Activated T-helper 2 cell treated with anti-CD3 and anti-CD28 coated beads, Interferon-gamma antibody, Interleukin-2, Interleukin-4, amounts not matched to agents 10 μg/mL and 5 μg/mL and 100 μg/mL, durations not matched to agents 14 hours and 24 hours and 36 hours (primary cell): ENCODE measurements at places on chromosomes 7 and 10. TPM values are rescaled to one million over a fixed set of nuclear protein-coding genes. Genes with fewer than 3 reads are reported as not detected.

Gene MBL2
- total RNA-seq, result not detected in 2 replicates

Gene FAM24B
- total RNA-seq, result 15.6 and 16.0 TPM in 2 replicates

Gene TUBAL3
- total RNA-seq, result not detected in 2 replicates

Gene BET1
- 19.4 and 22.3 TPM in 2 replicates for total RNA-seq

Gene HOXA5
- not detected in 2 replicates for total RNA-seq

Gene WIPF3
- total RNA-seq, result not detected in 2 replicates

DNA sequence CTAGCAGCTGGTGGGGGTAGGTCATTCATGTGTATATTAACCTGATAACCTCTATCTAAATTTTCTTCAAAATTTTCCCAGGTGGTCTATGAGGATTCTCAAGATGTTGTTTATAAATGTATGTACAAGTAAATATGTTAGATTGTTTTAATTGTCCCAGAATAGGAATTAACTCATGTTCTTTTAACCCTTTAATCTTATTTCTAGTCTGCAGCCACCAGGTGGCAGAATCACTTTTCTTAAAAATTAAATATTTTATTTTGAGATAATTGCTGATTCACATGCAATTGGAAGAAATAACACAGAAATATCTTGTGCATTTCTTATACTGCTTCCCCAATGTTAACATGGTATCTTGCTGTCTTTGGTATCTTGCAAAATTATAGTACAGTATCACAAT lies 589.5 kb downstream of the ARL4A start:
- no peak overlapping the region for H3K27ac ChIP-seq
- H3K4me3 ChIP-seq, result no peak overlapping the region
- no peak for DNase-seq
- no peaks in the 10 kb centered on the region for H3K27me3 ChIP-seq

GRCh38 chr7:130481898-130482297 lies 10.0 kb upstream of the MEST start:
- H3K4me1 ChIP-seq, result peaks cover 15% of the 10 kb centered on the region
- H3K27ac ChIP-seq, result no peak overlapping the region
- no peaks in the 10 kb centered on the region for H3K36me3 ChIP-seq
- DNase-seq, result no peak
- H3K4me3 ChIP-seq, result no peak overlapping the region

- DNase-seq, result no peak
- peaks cover 4% of the 10 kb centered on the region for H3K4me1 ChIP-seq
- H3K4me3 ChIP-seq, result no peak overlapping the region
Measured at GRCh38 chr10:35299016-35299415, 37.3 kb upstream of the CCNY start.

- H3K27me3 ChIP-seq, result peaks cover 7% of the 10 kb centered on the region
- no peak overlapping the region for H3K27ac ChIP-seq
- DNase-seq, result no peak
- no peaks in the 10 kb centered on the region for H3K36me3 ChIP-seq
Measured at GRCh38 chr10:112335111-112335867, 38.6 kb upstream of the ACSL5 start.

GRCh38 chr7:99499371-99499720 lies 735 bp downstream of the ZNF394 start:
- H3K27me3 ChIP-seq, result no peaks in the 10 kb centered on the region
- peaks cover 63% of the 10 kb centered on the region for H3K36me3 ChIP-seq
- no peak for DNase-seq
- H3K27ac ChIP-seq, result peak overlapping the region; percentile 98

GRCh38 chr7:48427671-48428070 lies 256.4 kb downstream of the ABCA13 start:
- H3K4me3 ChIP-seq, result no peak overlapping the region
- DNase-seq, result no peak
- no peaks in the 10 kb centered on the region for H3K4me1 ChIP-seq
- no peaks in the 10 kb centered on the region for H3K27me3 ChIP-seq

GRCh38 chr7:144063710-144064109 lies 5.9 kb upstream of the OR2A25 start:
- H3K4me3 ChIP-seq, result no peak overlapping the region
- H3K36me3 ChIP-seq, result no peaks in the 10 kb centered on the region
- H3K4me1 ChIP-seq, result no peaks in the 10 kb centered on the region
- DNase-seq, result no peak

- peaks cover 6% of the 10 kb centered on the region for H3K36me3 ChIP-seq
- no peak overlapping the region for H3K4me3 ChIP-seq
- H3K27ac ChIP-seq, result no peak overlapping the region
- no peaks in the 10 kb centered on the region for H3K27me3 ChIP-seq
- H3K4me1 ChIP-seq, result peaks cover 69% of the 10 kb centered on the region
Measured at GRCh38 chr10:3470191-3470590, 297.6 kb upstream of the PITRM1 start.

DNA sequence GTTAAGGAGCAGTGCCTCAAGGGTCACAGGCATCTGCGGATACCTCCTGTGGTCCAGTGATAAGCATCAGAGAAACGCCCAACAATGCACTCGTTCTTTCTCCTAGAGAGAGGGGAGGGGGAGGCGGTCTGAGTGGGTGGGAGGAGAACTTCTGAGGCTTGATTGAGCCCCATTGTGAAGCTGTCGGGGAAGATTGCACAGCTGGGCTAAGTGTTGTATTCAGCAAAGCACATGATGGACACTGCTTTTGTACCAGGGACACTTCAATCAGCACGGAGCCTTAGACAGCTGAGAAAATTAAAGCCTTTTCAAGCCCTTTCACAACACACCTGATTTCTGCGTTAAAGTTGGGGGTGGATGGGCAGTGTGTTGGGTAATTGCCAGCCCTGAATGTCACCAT lies 230.3 kb upstream of the GHITM start:
- no peaks in the 10 kb centered on the region for H3K27me3 ChIP-seq
- no peak overlapping the region for H3K4me3 ChIP-seq
- no peaks in the 10 kb centered on the region for H3K36me3 ChIP-seq
- no peak for DNase-seq
- no peaks in the 10 kb centered on the region for H3K4me1 ChIP-seq

DNA sequence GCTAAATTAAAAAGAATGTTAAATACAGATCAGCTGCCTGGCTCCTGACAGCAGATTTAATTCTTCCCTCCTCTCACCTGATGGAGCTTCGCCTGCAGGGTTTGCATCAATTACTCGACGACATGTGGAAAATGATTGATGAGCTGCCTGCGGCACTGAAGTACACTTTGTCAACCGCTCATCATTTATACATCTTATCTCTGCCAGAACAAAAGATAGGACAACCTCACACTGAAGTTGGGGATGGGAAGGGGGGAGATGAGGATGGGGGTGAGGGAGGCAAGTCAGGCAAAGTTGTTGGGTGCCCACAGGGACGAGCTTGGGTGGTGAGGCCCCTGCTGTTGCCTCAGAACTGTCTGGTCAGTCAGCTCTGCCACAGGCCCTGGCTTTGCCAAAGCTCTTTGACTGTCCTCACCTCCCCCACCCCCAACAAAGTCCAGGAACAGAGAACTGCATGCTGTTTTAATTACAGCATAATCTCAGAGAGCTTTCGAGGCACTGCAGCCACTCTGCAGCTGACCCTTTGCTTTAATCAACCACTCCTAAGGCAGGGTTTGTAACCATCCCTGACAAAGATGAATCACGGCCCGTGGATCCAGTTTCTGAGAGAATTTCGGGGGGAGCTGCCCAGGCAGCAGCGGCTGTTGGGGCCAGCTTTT lies 702.3 kb downstream of the LRMDA start:
- no peak for DNase-seq
- no peaks in the 10 kb centered on the region for H3K36me3 ChIP-seq
- no peak overlapping the region for H3K4me3 ChIP-seq

DNA sequence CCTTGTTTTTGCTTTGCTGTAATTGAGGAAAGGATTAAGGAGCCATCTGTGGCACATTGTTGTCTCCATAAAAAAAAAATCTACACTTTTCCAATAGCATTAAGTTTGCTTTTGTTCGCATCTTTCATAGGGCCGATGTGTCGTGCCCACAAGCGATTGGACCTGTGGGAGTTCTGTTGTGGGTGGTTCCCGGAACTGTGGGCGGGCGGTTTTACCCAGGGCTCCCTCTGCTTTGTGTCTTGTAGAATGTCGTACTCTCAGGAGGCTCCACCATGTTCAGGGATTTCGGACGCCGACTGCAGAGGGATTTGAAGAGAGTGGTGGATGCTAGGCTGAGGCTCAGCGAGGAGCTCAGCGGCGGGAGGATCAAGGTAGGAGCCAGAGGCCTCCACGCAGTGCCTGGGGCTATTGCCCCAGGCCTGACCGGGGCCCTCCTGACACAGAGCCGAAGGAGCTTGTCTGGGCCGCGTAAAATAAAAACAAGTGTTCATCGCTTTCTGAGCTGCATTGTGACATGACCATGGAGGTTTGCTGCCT lies 92.4 kb downstream of the ACTR3B start:
- no peaks in the 10 kb centered on the region for H3K27me3 ChIP-seq
- H3K36me3 ChIP-seq, result no peaks in the 10 kb centered on the region
- no peak for DNase-seq
- H3K4me1 ChIP-seq, result peaks cover 3% of the 10 kb centered on the region

GRCh38 chr7:120431016-120431415 lies 158.0 kb downstream of the KCND2 start:
- no peak for DNase-seq
- no peaks in the 10 kb centered on the region for H3K4me1 ChIP-seq
- H3K4me3 ChIP-seq, result no peak overlapping the region
- H3K27me3 ChIP-seq, result no peaks in the 10 kb centered on the region
- H3K27ac ChIP-seq, result no peak overlapping the region

GRCh38 chr10:22320591-22321155 lies at the start of gene BMI1:
TSS of gene BMI1 (plus strand) at chr10:22321099. CDS start at chr10:22326450, 5,351 bp downstream.
- peak; percentile 45 for DNase-seq
- H3K36me3 ChIP-seq, result peaks cover 55% of the 10 kb centered on the region
- H3K27me3 ChIP-seq, result peaks cover 28% of the 10 kb centered on the region
- peak within 1 kb of the TSS; percentile 85 for H3K4me3 ChIP-seq
- peaks cover 56% of the 10 kb centered on the region for H3K4me1 ChIP-seq

GRCh38 chr10:9762966-9763656 lies 1254.6 kb upstream of the CELF2 start:
- no peak overlapping the region for H3K4me3 ChIP-seq
- H3K27ac ChIP-seq, result no peak overlapping the region
- DNase-seq, result no peak
- no peaks in the 10 kb centered on the region for H3K4me1 ChIP-seq
- no peaks in the 10 kb centered on the region for H3K36me3 ChIP-seq

- H3K4me3 ChIP-seq, result no peak overlapping the region
- no peak for DNase-seq
- no peaks in the 10 kb centered on the region for H3K36me3 ChIP-seq
- no peak overlapping the region for H3K27ac ChIP-seq
- H3K4me1 ChIP-seq, result no peaks in the 10 kb centered on the region
Measured at GRCh38 chr10:89151857-89152256, 55.3 kb downstream of the CH25H start.

DNA sequence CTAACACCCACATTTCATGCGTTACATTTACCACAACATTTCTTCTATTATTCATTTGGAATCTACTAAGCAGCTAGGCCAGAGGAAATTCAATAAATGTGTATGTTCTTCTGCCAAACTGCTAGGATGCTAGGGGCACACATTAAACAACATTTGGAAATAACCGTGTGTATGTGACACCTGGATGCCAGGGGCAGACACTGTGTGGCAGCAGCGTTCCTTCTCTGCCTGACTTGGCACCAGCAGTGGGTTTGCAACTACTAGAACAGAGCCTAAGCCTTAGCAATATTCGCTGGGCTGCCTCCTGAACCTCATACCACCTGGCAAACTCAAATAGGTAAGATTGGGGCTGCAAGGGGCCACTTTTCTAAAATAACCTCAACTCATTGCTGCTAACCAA lies 182.1 kb downstream of the CHCHD3 start:
- H3K36me3 ChIP-seq, result peaks cover 11% of the 10 kb centered on the region
- DNase-seq, result no peak
- H3K27ac ChIP-seq, result no peak overlapping the region
- H3K4me1 ChIP-seq, result no peaks in the 10 kb centered on the region
- H3K27me3 ChIP-seq, result no peaks in the 10 kb centered on the region

DNA sequence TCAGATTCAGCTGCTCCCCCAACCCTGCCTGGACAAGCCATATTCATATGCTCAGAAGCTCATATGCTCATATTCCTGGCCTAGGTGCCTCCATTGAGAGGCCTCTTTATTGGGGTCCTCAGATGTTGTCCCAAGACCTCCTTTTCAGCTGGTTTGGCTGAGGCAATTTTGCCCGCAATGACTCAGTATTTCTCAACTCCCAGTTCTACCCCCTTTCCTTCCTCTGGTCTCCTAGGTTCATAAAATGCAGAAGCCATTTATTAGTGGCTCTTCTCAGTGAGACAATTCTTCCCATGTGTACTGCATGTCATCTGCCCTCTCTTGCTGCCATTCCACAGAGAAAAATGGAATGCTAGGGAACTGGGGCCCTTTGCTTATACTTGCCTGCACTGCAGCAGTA lies 110.7 kb downstream of the INHBA start:
- DNase-seq, result no peak
- no peaks in the 10 kb centered on the region for H3K36me3 ChIP-seq
- H3K4me3 ChIP-seq, result no peak overlapping the region
- H3K27ac ChIP-seq, result no peak overlapping the region
- no peaks in the 10 kb centered on the region for H3K4me1 ChIP-seq

- peaks cover 8% of the 10 kb centered on the region for H3K4me1 ChIP-seq
- H3K27me3 ChIP-seq, result no peaks in the 10 kb centered on the region
- no peak for DNase-seq
- no peak overlapping the region for H3K27ac ChIP-seq
- no peaks in the 10 kb centered on the region for H3K36me3 ChIP-seq
Measured at GRCh38 chr7:110774071-110774470, 316.9 kb upstream of the LRRN3 start.

DNA sequence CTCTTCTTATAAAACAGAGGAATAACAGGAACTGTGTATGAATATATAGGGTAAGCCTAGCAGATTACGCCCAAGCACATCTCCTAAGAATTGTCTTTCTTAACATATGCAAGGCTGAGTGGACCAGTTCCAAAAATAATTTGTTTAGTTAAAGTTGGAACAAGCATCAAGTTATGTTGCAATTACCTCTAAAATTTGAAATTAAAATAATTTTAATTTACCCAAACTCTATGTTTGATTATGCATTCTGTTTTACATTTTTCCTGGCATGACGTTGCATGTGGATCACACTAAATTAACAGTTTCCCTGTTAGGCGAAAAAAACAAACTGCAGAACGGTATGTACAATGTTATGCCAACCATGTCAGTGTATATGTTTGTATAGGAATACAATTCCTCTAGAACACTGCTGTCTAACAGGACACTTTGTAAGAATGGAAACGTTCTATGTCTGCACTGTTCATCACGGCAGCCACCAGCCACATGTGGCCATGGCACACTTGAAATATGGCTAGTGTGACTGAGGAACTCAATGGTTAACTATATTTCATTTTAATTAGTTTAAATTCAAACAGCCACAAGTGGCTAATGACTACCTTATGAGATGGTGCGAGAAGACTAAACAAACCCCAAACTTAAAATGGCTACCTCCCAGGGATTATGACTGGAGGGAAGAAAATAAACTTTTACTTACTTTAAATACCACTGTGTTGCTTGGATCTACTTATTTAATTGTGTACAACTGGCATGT lies 281.1 kb upstream of the KLF14 start:
- H3K36me3 ChIP-seq, result peaks cover 32% of the 10 kb centered on the region
- no peak for DNase-seq
- H3K27ac ChIP-seq, result no peak overlapping the region
- H3K4me3 ChIP-seq, result no peak overlapping the region
- no peaks in the 10 kb centered on the region for H3K27me3 ChIP-seq
